ENCODE measurements at places on chromosomes 3 and 15.

- DNase-seq = no peak
Measured at GRCh38 chr3:194740859-194741491, 55.3 kb downstream of the FAM43A start.

- DNase-seq = no peak
Measured at GRCh38 chr15:92693691-92694331, 38.2 kb upstream of the FAM174B start.

- DNase-seq = no peak
Measured at GRCh38 chr3:43153216-43154083, 47.6 kb upstream of the POMGNT2 start.

GRCh38 chr3:195905970-195906864 lies 2.1 kb downstream of the TNK2 start:
- DNase-seq = no peak

Measured in stimulated activated CD8-positive, alpha-beta memory T cell treated with anti-CD3 and anti-CD28 coated beads, Interleukin-7, amount 100 ng/mL, for 1 hour (primary cell).